ENCODE measurements at places on chromosomes 2 and 18.
A peak's percentile ranks its signal among the peaks of the same experiment; 100 is the strongest.

DNA sequence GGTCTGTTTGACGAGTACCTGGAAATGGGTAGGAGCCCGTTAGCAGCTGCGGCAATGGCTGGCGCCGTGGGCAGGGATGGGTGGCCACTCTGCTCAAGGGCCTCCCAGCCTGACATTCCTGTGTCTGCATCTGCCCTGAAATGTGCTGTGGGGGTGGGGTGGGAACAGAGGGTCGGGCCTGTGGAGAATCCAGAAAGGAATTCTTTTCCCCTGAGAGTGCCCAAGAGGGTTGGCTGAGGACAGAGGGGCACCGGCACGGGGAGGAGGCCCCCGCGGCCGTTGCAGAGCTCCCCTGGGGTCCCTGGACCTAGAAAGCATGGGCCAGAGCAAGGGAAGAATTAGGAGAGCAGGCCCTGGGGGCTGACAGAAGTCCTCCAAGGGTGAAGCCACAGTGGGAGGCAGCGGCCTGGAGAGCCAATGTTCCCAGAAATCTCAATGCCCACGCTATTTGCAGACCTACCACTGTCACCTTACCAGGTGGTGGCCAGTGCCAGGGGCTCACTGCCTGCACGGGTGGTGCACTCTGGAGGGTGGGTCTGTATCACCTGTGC is 27.8 kb downstream of the ANO7 start:
- DNase-seq, result peak; percentile 31

DNA sequence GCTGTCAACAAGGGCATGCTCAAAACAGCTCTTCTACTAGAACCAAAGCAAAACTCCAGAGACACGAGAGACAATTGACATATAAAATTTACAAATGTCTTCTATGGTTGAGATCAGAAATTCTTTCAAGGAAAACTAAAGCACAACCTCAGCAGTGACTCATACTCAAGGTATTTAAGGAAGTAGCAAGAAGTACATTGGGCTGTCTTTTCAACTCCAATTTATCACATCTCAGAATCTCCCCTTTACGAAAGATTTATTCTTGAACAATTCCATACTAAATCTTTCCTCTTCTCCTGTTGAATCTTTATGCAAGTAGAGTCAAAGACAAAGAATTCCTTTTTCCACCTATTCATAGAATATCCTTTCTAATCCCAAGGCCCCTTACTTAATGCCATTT is 324.0 kb downstream of the IRS1 start:
- DNase-seq, result peak; percentile 91

DNA sequence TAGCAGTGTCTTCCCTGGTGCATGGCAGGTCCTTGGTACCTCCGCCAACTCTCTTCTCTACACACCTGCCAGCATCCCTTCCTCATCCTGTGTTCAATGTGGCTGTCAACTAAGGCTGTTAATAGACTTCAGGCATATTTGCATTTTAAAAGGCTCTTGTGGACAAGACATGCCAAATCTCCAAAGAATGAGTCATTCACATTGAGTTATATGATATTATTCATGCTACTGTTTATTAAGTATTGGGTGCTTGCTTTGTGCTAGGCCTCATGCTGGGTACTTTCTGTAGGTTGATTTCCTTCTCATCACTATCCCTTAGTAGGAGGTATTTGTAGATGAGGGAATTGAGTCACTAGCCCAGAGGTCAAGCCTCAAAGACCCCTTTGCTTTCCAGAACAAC is 5.2 kb downstream of the MYO1B start:
- peak; percentile 54 for DNase-seq

- peak; percentile 81 for DNase-seq
These were observed 108.0 kb downstream of the SLC8A1 start for GRCh38 chr2:40343902-40344301.

DNA sequence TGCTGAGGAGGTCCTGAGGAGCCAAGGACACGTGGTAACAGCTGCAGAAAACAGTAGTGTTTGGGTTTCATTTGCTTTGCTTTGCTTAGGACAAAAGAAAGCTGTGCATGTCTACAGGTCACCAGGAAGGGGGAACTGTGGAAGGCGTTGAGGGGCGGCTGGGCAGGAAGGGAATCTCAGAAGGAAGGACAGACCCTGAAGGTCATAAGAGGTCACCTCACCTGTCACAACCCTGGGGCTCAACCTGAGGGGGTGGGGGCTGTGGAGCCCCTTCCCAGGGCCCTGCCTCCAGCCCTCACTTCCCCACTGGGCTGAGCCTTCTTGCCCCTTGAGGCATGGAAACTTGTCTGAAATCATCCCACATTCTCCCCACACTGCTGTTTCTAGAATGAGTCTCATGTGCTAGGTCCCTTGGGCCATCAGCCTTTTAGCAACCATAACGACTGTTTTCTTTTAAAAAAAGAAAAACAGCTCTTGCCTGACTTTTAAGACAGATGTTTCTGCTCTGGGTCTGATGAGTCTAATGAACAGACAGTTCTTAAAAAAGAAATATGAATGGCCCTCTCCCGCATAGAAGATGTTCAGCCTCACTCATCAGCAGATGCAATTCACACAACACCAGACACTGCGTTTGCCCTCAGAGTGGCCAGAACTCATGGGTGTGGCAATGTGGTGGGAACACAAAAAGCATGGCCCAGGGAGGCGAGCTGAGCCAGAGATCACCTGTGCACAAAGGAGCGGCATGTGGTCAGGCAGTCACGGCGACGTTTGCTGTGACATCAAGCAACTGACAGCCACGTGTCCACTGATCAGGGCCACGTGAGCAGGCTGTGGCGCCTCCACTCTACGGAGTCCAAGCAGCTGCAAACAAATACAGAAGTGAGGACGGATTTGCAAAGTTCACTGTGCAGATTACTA is 84.0 kb downstream of the SEPTIN10 start:
- no peak for DNase-seq

- DNase-seq, result peak; percentile 22
These were observed 261.0 kb upstream of the CXCR4 start for GRCh38 chr2:136378712-136379595.

GRCh38 chr2:125667630-125668029 is 988.3 kb upstream of the GYPC start:
- no peak for DNase-seq

- no peak for DNase-seq
These were observed 10.9 kb downstream of the TMEM200C start for GRCh38 chr18:5884375-5884774.

GRCh38 chr18:70650878-70651277 is 362.0 kb downstream of the SOCS6 start:
- no peak for DNase-seq

- DNase-seq, result no peak
These were observed 18.5 kb upstream of the CNGA3 start for GRCh38 chr2:98327776-98328175.

GRCh38 chr2:30034052-30034775 is 112.6 kb upstream of the YPEL5 start:
- DNase-seq, result no peak

DNA sequence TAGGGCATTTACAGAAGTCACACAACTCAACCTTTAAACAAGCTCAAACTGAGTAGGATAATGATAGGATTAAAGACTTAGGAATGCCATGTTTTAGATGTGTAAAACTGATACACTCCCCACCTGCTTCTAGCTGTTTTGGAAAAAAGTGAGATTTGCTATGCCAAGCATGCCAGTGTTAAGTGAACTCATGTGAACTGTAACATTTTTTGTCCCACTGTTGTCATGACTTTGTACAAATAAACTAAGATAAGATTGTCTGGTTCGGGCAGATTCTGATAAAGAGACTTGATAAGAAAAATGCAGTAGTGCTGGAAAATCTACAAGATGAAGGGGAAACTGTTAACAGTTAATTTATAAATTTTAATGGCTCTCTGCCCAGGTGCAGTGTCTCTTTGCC is 66.5 kb downstream of the GLS start:
- DNase-seq, result peak; percentile 20
